PC-9 (cell line): ENCODE measurements at places on chromosomes 1 and 21. TPM values are rescaled to one million over a fixed set of nuclear protein-coding genes. Genes with fewer than 3 reads are reported as not detected.

The LCE2A gene
- not detected in 2 replicates for total RNA-seq

The FCRL4 gene
- not detected in 2 replicates for total RNA-seq

GRCh38 chr1:236282425-236282716 is 613 bp upstream of the ERO1B start:
- DNase-seq = no peak

GRCh38 chr1:209688746-209689234 is 13.6 kb downstream of the G0S2 start:
- DNase-seq = no peak

The CLCA1 gene
- total RNA-seq = not detected in 2 replicates

DNA sequence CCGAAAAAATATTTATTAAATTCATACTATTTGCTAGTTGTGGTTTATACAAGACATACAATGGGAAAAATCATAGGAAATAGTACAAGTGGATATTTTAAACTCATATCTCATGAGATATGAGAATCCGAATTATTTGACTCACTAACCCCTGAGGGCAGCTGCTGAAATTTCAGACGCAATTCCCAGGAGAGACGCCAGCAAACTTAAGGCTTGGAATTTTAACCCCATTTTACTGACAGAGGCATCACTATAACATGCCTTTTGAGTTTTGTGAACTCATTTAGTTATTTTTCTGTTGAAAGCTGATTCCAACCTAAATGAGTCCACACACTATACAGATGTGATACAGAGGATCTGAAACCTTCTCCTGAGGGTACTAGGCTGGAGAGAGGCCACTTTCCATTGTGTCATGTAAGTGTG is 5.9 kb upstream of the MROH9 start:
- DNase-seq = no peak

DNA sequence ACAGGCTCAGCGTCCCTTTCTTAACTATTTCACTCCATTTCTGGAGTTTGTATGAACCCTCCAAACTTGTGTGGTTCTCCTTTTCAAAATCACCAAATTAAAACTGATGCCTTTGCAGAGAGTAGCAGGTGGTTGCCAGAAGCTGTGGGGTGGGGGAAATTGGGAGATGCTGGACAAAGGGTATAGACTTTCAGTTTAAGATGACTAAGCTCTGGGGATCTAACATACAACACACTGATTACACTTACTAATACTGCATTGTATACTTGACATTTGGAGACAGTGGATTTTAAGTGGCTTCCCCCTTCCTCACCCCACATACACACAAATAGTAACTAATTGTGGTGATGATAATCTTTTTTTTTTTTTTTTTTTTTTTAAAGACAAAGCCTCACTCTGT is 11.1 kb upstream of the SCYL3 start:
- no peak for DNase-seq

The ABCG1 gene
- 4.4 and 5.6 TPM in 2 replicates for total RNA-seq

The DIO1 gene
- not detected in 2 replicates for total RNA-seq

DNA sequence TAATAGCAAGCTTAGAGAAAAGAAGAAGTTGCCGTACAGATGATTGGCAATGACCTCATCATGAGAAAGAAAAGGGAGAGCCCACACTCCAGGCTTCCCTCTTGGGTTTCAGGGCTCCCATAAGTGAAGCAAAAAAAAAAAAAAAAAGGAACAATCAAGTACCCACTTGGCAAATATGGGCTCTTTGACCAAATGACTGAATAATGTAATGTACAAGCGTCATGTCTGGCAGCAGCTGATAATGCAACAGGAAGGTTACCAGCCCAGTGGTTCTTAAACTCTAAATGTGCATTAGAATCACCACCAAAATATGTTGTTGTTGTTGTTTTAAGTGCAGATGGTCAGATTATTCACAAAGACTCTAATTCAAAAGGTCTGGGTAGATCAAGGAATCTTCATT is 13.5 kb downstream of the TNFSF4 start:
- no peak for DNase-seq

- DNase-seq = peak; percentile 66
These were observed 56.2 kb upstream of the RASAL2 start for GRCh38 chr1:178037510-178038253.

The ECM1 gene
- total RNA-seq = 6.3 and 10.3 TPM in 2 replicates

DNA sequence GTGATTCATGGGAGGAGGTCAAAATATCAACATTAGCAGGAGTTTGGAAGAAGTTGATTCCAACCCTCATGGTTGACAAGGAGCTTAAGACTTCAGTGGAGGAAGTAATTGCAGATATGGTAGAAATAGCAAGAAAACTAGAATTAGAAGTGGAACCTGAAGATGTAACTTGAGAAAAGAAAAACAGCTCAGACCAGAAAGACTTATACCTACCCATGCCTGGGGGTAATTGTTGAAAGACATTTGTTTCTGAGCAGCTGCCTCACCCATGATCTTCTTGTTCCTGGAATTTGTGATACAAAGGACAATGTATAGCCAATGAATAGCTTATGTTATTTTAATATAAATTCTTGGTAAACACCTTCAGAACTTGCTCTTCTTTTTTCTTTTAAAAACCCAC is 128.6 kb downstream of the LRIG2 start:
- no peak for DNase-seq

The CCDC30 gene
- total RNA-seq = 6.9 and 10.2 TPM in 2 replicates
